GM03348 (cell line): ENCODE measurements at places on chromosomes 11 and 22.

DNA sequence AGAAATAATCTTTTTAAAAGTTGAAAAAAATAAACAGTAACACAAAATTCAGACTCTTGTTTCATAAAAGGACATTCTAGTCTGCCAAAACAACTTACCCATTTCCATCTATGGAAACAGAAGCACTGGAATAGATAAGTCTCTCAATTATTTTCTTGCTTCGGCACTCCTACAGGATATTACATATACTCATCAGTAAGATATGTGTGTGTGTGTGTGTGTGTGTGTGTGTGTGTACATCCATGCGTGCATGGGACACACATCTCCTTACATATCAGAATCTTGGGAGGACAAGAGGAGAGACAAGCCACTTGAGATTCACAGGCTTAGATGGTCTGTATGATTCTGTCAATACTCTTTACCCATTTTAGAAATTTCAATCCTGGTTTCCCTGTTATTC, 144.6 kb downstream of the ATG16L2 start:
- DNase-seq = no peak

GRCh38 chr11:20990447-20990846, 321.1 kb downstream of the NELL1 start:
- DNase-seq = no peak

DNA sequence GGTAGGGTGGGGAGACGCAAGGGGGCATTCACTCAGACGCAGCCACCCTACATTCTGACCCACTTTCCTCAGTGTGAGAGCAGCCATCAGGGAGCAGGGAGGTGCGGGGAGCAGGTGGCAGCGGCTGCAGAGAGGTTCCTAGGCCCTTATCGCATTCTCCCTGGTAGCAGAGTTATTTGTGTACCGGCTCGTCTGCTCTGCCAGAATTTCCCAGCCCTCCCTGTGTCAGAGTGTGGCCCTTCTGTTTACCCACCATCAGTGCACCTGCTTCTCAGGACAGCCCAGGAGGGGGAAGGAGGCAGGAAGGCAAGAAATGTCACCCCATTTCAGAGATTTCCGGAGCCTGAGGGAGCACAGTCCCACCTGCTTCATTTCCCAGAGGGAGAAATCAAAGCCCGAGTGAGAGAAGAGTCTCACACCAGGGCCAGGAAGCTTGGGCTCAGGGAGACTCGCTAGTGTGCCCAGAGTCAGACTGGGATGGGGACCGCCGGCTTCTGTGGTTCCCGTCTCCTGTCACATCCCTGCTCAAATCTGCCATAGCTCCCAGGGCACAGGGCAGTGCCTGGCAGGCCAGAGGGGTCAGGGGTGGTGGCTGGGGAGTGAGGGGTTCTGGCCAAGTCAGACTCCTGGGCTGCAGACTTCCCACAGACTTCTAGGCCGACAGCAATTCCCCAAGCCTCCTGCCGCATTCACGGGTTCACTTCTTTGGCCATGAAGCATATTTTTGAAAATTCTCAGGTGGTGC, 49.7 kb downstream of the ARRB1 start:
- DNase-seq = no peak

GRCh38 chr11:78659326-78660270, 84.9 kb upstream of the NARS2 start:
- no peak for DNase-seq

DNA sequence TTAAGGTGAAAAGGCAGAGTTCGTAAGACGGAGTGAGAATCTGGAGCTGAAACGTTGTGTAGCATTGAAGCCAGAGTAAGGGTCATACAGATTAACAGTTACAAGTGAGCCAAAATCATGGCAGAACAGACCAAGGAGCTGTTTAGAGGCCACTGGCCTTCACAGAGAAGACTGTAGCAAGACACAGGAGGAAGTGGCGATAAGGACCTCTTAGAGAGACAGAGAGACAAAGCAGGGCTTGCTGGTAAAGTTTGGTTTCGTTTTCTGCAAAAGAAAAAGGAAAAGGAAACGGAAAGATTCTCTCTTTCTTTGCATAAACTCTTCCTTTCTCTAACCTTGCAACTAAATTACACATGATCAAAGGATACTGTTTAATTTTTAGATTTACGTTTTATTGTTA, 83.0 kb downstream of the AASDHPPT start:
- peak; percentile 11 for DNase-seq

- no peak for DNase-seq
Measured at GRCh38 chr11:98616098-98616655, 404.6 kb upstream of the CNTN5 start.

DNA sequence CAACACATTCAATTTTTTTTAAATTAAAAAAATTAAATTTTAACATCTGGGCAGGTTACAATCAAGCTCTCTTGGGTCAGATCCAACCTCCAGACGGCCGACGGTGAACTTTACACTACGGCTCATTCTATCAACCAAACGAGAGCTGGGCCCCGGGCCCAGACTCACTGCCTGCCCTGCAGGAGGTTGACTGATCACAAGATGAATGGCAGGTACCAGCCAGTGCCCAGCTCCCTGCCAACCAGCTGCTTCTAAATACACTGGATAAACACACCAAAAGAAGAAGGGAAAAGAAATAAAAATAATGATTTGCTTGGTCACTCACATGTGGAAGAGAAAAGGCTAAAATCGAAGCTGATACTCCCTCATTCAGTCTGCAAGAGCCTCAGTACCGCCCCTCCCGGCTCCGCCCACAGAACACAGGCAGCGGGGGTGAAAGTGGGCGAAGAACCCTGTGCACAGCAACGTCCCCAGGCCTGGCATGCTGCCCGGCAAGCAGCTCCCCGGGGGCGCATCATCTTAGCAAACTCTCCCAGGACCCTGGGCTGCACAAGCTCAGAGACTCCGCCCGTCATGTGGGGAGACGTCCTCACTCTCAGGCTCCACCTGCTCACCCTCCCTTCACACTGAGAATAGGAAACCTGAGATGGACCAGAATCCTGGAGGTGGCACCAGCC, 303.4 kb downstream of the SHANK2 start:
- no peak for DNase-seq

- DNase-seq = peak; percentile 29
Measured at GRCh38 chr22:24553597-24554312, 1.2 kb downstream of the GUCD1 start.

DNA sequence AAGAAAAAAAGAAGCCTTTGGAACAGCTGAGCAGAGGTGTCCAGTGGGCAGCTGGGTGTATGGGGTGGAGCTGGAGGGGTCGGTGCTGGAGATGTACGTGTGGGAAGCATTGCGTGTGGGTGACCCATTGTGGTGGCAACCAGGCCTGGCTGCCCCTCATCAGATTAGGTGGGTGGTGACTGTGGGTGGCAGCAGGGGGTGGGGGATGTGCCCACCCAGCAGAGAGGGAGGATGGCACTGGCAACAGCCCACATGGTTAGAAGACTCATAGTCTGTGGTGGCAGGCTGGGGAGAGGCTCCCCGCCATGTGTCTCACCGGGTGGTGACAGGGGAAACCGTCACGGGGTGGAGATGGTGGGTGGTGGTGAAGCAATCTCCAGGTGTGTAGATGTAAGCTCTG, 27.6 kb downstream of the TP53I11 start:
- DNase-seq = no peak

DNA sequence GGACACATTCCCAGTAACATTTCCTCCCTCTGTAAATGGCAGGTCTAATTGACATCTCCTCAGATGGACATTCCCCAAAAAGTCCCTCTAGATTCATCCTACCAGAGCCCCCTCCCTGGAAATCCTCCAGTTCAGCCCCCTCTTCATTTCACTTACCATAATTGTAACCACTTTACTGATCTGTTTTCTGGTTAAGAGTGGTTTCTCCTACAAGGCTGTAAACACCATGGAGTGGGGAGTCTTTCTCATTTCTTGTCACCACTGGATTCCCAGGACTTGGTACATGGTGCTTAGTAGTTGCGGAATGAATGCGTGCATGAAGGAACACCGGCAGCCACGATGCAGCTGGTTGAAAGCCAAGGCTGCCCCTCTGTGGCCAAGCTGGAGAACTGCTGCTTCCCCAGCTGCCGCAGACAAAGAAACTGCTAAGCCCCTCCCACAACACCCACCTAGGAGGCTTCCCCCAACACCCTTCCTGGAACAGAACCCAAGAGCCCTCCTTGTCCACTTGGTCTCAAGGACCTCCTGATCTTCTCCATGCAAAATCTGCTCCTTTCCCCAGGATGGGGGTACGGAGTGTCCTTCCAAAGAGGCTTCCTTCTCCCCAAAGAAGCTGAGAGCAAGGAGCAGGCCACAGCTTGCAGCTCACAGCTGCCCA, 18.6 kb upstream of the SCARF2 start:
- DNase-seq = peak; percentile 93

GRCh38 chr11:72598466-72598865, 75.8 kb downstream of the PDE2A start:
- no peak for DNase-seq

DNA sequence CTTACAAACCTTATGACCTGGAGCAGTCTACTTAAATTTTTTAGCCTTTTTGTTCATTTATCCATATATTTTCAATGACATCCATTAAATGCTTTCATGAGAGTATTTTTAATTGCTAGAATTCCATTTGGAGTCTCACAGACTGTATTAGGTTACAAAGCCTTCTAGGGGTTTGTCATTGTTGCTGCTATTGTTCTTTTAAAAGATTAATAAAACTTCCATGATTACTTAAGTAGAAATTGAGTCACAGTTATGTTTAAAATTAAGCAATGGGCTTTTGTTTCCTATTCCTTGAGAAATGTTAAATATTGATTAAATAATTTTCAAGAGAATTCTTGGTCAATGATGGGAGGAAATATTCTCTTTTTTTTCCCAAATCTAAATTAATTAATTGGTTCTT, 1408.4 kb upstream of the RAG2 start:
- no peak for DNase-seq

DNA sequence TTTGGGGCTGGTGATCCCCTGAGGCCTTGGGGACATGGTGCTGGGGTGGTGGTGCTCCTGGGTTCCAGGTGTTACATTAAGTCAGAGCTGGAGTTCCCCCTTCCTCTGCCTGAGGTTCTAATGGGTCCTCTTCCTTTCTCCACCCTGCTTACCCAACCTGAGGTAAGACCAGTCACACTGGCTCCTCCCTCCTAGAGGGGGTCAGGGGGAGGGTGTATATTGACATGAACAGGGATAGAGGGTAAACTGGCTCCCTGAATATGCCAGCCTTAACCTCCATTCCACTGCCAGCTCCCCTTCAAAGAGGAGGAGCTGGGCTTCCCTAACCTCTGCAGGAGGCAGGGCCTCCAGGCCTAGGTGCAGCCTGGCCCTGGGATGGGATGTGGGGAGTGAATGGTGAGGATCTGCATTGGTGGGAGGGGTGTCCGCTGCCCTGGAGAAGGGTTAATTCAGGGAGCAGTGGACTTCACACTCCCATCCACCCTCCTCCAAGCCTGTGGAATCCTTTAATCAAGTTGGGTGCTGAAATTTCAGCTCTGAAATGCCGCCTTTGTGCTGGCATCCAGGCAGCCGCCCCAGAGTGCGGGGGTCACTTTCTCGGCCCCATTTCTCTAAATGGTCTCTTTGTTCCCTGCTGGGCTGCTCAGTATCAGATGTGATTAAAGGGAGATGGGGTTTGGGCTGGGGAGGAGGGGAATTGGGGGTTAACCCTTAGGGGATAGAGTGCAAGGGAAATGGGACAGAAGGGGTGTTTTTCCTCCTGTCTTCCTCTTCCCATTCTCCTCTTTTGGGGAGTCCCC, 15.2 kb downstream of the POLR2F start:
- DNase-seq = no peak
